Neural crest cell (in vitro differentiated cells): ENCODE measurements at places on chromosomes 3 and 15. TPM values are rescaled to one million over a fixed set of nuclear protein-coding genes. Genes with fewer than 3 reads are reported as not detected.

The NSMCE3 gene
- total RNA-seq, result 11.9 and 12.5 TPM in 2 replicates

DNA sequence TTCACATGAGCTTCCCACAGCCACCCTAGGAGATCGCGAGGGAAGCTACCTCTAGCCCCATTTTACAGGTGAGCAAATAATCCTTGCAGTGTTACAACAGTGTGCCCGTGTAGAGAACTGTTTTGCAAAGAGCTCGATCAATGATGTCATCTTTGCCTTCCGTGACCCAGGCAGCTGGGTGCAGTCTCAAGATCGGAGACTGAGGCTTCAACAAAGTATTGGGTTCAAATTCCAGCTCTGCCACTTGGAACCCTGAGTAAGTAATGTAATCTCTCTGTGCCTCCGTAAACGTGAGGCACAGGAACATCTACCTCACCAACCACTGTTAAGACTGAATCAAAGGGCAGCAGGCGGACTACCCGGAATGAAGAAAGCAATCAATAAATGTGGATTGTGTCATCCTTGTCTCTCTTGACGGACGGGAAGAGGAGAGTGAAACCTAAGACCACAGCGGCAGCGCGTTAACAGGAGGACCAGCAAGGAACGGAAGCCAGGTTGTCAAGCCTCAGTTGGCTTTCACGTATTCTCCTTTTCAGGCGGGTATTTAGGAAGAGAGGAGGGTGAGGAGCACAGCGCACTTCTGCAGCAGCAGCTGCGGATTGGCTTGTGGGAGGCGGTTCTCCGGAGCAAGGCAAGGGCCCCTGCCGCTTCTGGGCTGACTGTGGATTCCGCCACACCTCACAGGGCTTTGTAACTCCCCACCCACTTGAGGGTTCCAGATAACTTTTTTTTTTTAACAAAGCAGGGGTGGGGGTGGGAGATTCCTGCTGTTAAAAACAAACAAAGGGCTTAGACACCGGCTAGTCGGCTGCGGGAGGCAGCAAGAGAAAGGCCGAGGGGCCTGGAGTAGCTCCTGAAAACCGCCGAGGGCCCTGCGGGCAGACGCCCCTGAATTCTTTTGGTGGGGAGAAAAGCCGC lies 1.5 kb upstream of the SMAD3 start:
- peaks cover 40% of the 10 kb centered on the region for H3K4me1 ChIP-seq
- H3K27ac ChIP-seq, result peak overlapping the region; percentile 9
- peaks cover 22% of the 10 kb centered on the region for H3K27me3 ChIP-seq
- H3K4me3 ChIP-seq, result peak overlapping the region; percentile 83
- H3K36me3 ChIP-seq, result no peaks in the 10 kb centered on the region

DNA sequence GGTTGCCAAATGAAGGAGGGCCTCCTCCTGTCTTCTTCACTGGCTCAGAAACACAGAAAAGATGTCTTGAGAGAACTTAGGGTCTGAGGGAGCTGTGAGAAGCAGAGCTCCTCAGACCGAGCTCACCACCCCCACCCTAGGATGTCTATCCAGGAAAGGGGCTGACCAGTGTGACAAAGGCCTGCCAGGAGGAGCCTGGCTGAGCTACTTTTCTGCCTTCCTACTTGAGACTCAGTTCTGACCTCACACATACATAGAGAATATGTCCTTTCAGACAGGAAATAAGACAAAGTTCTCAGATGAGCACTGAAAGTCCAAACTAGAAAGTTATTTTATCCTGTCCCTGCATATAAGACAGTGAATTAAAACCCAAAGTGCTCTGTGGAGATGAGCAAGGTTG lies 54.5 kb downstream of the KIF9 start:
- H3K27me3 ChIP-seq, result no peaks in the 10 kb centered on the region
- no peak overlapping the region for H3K4me3 ChIP-seq
- H3K4me1 ChIP-seq, result no peaks in the 10 kb centered on the region
- no peak overlapping the region for H3K27ac ChIP-seq
- H3K36me3 ChIP-seq, result no peaks in the 10 kb centered on the region
- no peak for DNase-seq

The TP63 gene
- total RNA-seq, result 0.21 TPM in 1 of 2 replicates, not detected in the other

DNA sequence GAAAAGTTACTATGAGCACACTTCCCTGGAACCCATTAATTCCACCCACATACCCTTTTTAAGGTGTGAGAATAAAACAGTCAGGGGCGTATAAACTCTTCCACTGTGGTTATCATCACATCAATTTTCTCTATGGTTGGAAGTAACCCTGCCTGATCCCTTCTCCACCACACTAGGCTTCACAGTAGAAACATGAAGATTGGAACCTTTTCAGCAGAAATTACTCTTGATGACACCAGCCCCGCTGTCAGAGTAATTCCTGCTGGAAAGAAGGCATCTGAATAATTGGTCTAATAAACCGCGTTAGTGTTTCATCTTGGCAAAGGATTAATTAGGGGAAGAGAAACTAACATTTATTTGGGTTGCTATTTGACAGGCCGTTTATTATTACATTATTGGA lies 278.4 kb downstream of the MFSD1 start:
- no peak for DNase-seq
- no peak overlapping the region for H3K4me3 ChIP-seq
- H3K4me1 ChIP-seq, result peaks cover 6% of the 10 kb centered on the region
- no peaks in the 10 kb centered on the region for H3K27me3 ChIP-seq
- H3K27ac ChIP-seq, result no peak overlapping the region

DNA sequence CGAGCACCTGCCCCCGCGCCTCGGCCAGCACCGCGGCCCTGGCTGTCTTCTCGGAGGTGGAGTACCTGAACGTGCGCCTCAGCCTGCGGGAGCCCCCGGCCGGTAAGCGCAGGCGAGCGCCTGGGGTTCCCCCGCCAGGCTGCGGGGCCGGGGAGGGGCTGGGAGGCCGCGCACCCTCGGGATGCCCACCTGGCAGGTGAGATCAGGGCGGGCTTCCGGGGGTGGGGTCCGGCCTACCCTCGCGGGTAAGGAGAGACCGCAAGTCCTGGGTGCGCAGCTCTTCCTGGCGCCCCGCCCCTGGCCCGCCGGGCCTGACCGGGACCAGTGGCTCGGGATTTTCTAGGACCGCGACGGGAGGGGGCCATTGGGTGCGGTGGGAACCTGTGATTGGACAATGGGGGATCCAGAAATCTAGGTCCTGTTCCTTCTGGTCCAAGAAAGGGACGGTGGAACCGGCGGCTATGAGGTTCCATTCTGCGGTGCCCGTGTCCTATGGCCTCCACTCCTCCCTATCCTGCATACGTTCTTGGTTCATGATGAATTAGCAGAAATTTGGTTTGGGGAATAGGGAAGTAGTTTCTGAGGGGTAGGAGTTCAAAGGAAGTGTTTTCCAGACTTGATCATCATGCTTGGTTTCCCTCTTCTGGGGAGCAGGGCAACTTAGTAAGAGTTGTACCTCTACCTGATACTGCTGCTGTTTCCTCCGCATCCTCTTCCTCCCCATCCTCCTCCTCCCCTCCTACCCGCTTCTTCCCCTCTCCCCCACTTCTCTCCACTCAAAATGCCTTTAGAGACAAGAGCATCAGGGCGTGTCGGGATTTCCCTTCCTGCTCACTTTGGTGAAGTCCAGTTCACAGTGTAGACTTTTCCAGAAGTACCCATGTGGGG lies 808 bp downstream of the ARRDC4 start:
- peaks cover 34% of the 10 kb centered on the region for H3K4me1 ChIP-seq
- DNase-seq, result no peak
- H3K27me3 ChIP-seq, result no peaks in the 10 kb centered on the region
- H3K4me3 ChIP-seq, result peak overlapping the region; percentile 91
- no peaks in the 10 kb centered on the region for H3K36me3 ChIP-seq

The PRSS50 gene
- 0.35 and 0.39 TPM in 2 replicates for total RNA-seq

The LRTM1 gene
- 0.23 TPM in 1 of 2 replicates, not detected in the other for total RNA-seq

The SMAD6 gene
- 4.7 and 5.4 TPM in 2 replicates for total RNA-seq

DNA sequence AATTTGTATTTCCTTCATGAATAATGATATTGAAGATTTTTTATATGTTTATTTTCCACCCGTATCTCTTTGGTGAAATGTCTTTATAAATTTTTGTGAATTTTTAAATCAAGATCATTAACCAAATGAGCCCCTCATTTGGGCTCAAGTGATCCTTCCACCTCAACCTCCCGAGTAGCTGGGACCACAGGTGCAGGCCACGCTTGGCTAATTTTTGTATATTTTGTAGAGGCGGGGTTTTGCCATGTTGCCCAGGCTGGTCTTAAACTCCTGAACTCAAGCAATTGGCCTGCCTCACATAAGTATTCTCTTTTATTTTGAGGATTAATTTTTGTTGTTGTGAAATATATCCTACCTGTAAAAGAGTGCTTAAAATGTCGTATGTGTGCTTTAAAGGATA lies 4.9 kb downstream of the BBS4 start:
- no peaks in the 10 kb centered on the region for H3K36me3 ChIP-seq
- no peak overlapping the region for H3K27ac ChIP-seq
- no peaks in the 10 kb centered on the region for H3K27me3 ChIP-seq
